ENCODE measurements at places on chromosomes 3 and 15. TPM values are rescaled to one million over a fixed set of nuclear protein-coding genes. Genes with fewer than 3 reads are reported as not detected.

KLHL40 gene
- total RNA-seq, result not detected

NMNAT3 gene
- 2.7 TPM for total RNA-seq

IL5RA gene
- 0.35 TPM for total RNA-seq

RAB6B gene
- total RNA-seq, result 0.63 TPM

C3orf49 gene
- not detected for total RNA-seq

GOLGA8J gene
- total RNA-seq, result not detected

ITIH1 gene
- total RNA-seq, result 0.19 TPM

IGSF10 gene
- 0.03 TPM for total RNA-seq

RAP2B gene
- 12.3 TPM for total RNA-seq

ZNF860 gene
- 0.11 TPM for total RNA-seq

ECE2 gene
- not detected for total RNA-seq

ZNF80 gene
- total RNA-seq, result 0.22 TPM

TP63 gene
- 0.54 TPM for total RNA-seq

SERPINI2 gene
- total RNA-seq, result not detected

SOX14 gene
- total RNA-seq, result not detected

PAQR5 gene
- total RNA-seq, result 0.05 TPM

CD200R1 gene
- 1.1 TPM for total RNA-seq

TIPIN gene
- 63.8 TPM for total RNA-seq

KCNMB2 gene
- total RNA-seq, result not detected

C3orf22 gene
- not detected for total RNA-seq

All from activated T-cell treated with anti-CD3 and anti-CD28 coated beads, Interleukin-2, amount 50 U/mL, for 4 hours (primary cell).